GM13976 (cell line): ENCODE measurements at places on chromosomes 5 and 9.

GRCh38 chr5:91438871-91439270 is 55.8 kb upstream of the ARRDC3 start:
- no peak for DNase-seq

- DNase-seq, result no peak
Observed at GRCh38 chr5:91742550-91742949, 359.4 kb upstream of the ARRDC3 start.

DNA sequence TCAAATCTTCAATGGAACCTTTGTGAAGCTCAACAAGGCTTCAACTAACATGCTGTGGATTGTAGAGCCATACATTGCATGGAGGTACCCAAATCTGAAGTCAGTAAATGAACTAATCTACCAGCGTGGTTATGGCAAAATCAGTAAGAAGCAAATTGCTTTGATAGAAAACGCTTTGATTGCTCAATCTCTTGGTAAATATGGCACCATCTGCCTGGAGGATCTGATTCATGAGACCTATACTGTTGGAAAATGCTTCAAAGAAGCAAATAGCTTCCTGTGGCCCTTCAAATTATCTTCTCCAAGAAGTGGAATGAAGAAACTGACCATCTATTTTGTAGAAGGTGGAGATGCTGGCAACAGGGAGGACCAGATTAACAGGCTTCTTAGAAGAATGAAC is 54.7 kb upstream of the TTC39B start:
- no peak for DNase-seq

DNA sequence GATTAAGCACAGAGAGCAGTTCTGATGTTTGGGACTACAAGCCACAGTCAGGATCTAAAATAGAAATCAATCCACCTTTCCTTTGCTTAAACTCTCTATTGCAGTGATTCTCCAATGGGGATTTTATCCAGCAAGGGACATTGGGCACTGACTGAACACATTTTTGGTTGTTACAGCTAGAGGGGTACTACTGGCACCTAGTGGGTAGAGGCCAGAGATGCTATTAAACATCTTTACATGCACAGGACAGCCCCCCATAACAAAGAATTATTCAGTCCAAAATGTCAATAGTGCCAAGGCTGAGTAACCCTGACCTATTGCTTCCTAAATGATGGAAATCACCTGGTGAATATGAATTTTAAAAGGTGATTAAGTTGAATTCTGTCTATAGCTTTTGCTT is 12.0 kb downstream of the ZNF622 start:
- no peak for DNase-seq
